ENCODE measurements at places on chromosomes 1 and 21.

DNA sequence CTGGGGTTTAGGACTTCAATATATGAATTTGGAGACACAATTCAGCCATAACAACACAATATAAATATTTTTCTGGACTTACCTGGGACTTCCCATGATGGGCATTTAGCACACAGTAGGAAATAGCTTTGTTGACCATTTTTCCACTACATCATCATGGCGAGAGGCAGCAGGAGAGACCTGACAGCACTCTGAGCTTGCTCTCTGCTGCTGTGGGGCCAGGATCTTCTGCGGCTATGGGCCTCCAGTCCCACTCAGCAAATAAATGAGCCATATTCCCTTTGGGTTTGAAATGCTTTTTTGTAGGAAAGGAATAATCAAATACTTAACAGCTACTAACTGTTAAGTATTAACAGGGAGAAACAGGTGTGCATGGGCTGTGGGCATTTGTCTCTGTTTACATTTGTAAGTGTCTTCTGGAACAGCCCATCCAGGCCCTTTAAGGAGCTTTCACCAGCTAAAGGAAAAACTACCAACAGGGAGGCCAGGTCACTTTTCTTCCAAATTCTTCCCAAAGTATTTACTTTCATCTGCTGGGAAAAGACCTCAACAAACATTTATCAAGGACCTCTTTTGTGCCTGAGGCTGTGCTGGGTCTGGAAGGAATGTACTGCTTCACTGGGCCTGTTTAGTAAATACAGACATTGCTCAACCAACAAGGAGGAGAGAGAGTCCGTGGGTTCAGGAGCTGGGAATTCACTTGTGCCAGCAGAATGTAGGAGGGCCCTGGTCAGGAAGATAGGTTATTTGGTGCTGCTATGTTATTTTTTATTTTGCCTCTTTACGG is 133.2 kb downstream of the LRIG2 start:
- DNase-seq, result no peak

DNA sequence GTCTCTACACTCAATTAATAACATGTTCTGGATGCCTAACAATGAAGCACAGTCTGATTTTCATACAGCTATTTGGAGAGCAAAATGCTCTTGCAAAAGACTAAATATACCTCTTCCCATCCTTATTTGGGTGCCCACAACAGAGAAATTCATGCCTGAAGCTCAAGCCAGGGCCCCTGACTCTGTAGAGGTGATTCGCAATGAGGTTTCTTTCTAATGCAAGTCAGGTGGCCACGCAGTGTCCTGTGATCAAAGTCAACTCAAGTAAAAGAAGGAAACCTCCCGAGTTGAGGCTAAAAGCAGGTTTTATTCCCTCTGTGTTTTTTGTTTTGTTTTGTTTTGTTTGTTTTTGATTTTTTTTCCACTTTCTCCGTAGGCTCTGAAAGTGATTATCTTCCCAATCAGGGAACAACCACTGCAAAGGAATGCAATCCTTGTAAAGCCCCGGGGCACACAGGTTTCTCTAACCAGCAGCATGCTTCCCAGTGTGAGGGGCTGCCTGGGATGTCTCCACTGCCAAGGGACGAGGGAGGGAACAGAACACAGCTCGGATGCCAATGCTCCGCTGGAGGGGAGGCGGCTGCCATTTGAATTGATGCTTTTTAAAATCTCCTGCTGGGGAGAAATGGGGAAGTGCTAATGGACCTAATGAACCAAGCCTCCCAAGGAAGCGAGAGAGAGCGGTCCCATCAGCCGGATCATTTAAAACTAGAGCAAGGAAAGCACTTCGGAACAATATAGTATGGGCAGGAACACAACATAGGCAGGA is 73.8 kb upstream of the SSX2IP start:
- no peak for DNase-seq

DNA sequence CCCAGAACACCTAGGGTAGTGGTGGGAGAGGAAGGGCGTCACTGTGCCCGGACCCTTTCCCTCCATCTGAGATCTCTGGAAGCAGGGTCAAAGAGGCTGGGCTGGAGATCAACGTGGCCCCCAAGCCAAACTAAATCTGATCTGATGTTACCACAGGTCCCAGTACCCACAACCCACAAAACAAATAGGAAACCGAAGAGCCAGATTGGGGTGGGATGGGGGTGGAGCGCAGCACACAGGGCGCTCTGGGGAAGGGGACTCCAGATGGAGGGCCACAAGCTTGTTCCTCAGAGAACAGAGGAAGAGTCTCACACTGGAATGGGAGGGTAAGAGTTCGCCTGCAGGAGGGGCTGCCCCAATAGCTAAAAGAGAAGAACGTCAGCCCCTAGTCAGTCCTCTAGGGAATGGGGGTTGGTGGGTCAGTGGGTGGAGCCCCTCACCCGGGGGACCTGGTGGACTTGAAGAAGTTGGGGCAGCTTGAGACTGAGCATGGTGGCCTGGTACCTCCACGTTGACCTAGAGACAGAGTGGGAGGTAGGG is 1.5 kb downstream of the PAQR6 start:
- no peak for DNase-seq

- DNase-seq, result no peak
Measured at GRCh38 chr1:2975466-2976179, 45.6 kb upstream of the ACTRT2 start.

DNA sequence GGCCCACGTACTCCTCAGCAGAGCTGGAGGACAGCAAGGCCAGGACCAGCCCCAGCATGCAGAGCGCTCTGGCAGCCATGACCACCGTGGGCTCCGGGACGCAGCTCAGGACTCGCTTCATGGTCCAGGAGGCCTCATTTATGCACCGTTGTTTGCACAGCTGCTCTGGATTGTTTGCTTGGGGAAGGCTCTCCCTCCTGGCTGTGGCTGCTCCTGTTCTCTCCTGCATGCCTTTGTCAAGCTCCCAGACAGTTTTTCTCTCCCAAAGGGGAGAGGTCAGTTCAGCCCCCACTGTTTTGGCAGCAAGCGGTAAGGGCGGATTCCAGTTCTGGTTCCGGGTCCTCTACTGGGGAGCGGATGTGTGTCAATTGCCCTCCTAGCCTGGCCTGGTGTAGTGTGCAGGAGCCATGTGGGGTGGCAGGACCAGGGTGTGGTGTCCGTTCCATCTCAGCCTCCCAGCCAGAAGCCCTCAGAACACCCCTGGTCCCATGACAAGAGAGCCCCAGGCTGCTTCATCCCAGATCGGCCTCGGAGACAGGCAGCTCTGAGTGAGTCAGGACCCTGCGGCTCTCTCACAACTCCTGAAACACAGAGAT is at the start of gene TFF3:
Gene TFF3, minus strand, starts transcription at position 114 of the 596 bp plus-strand sequence. Its CDS starts 35 bp downstream, at position 79.
- no peak for DNase-seq

DNA sequence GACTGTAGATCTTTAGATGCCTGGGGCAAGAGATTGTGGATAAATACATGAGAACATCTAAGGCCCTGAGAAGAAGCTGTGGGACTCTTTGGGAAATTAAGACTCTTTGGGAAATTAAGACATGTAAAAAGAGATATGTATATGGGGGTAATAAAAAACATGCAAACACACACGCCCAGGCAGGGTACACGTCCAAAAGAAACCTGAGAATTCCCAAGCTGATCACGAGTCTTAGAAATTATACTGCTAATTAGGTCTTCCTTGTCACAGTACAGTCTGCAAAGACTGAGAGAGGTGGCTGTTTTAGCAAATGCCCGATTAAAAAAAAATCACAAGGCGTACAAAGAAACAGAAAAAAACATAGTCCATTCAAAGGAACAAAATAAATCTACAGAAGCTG is 39.3 kb upstream of the ERO1B start:
- DNase-seq, result no peak

GRCh38 chr1:183379951-183380350 is 38.2 kb downstream of the NMNAT2 start:
- no peak for DNase-seq

DNA sequence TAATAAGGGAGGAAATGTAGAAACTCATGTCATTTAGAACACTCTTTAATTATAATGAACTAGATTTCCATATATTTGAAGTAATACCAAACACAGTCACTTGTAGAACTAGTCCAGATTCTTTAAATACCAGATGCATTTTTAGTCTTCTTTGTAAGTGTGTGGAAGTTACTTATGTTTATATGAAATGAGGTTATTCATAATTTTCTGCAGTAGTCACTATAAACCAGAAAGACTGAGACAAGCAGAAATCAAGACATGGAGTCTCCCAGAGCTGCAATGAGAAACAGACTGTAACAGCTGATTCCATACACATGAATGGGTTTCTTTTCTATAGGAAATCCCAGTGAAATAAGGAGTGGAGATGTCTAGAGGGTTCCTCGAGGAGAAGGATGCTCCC is 216.6 kb upstream of the ZP4 start:
- no peak for DNase-seq

DNA sequence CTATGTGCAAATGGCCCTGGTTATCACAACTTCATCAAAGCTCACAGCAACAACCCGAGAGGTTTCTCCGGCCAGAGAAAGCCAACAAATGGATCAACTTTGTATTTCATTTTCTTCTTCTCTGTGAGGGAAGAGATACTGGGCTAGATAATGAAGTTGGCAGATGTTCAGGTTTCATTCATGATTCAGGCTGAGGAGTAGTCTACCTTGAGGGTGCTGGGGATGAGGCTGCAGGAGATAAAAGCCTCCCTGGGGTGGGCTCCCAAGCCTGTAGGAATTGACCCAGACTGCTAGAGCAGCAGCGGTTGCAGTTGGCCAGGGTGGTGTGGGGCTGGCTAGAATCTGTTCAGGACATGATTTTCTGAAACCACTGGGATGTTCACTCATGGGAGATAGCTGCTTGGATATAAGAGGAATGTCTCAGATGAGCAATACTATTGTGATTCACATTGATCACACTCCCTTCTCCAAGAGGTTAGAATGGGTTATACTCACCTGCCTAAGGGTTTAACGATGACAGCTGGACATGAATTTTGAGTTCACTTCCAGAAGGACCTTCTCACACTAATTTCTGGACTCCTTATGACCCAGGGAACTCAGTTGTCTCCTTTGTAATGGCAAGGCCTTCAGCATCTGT is 64.0 kb downstream of the SYT6 start:
- no peak for DNase-seq

GRCh38 chr1:224057461-224058199 is 56.3 kb upstream of the FBXO28 start:
- no peak for DNase-seq

GRCh38 chr1:13707164-13707563 is 7.2 kb downstream of the PRDM2 start:
- no peak for DNase-seq

Data from HL-60 (cell line).